Chondrocyte (in vitro differentiated cells): ENCODE measurements at places on chromosomes 7 and 10. TPM values are rescaled to one million over a fixed set of nuclear protein-coding genes. Genes with fewer than 3 reads are reported as not detected.

DNA sequence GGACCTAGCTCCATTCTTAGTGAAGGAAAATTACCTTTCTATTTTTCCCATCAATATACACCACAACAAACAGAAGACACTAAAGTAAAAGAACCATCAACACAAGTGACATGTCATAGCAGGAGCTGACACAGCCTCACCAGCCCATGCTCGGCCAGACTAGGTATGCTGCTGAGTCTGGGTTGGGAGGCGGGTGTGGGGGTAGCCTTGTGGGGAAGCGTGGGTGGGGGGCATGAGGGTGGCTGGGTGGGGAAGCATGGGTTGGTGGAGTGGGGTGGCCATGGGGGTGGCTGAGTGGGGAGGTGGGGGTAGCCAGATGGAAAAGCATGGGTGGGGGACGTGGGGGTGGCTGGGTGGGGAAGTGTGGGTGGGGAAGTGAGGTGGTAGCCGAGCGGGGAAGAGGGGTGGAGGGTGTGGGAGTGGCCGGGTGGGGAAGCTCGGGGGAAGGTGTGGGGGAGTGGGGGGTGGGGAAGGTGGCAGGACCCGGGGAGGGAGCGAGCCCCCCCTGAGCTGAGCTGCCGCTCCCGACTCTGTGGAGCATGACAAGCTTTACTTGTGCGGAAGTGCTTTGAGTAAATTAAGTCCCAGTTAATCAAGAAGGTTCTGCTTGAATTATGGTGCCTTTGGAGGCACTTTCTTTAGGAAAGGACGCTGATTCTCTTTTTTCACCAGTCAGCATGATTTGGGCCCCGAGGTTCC, 294.6 kb upstream of the ZNF32 start:
- no peak overlapping the region for H3K4me3 ChIP-seq
- no peaks in the 10 kb centered on the region for H3K27me3 ChIP-seq

DNA sequence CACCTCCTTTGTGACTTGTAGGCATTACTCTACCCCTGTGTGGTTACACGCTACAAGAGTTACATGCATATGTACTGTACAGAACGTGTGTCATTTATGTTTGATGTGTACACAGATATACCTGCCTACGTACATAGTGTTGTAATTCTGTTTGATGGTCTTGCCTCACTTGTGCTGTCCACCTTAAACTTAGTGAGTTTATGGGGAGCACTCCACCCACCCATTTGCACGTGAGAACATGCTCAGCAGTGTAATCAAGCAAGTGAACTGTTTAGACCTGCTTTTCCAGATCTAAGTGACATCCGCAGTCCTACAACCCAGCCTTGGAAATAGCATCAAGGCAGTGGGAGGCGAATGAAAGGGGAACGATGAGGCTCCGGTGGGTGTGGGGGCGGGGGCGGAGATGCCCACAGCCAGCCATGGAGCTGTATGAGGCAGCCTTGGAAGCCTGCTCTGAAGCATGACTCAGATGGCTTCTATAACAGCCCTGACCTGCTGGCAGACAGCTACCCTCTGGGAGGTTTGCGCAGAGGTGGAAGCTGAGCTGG, 52.1 kb downstream of the SUFU start:
- DNase-seq, result no peak
- H3K27ac ChIP-seq, result peak overlapping the region; percentile 93
- no peaks in the 10 kb centered on the region for H3K27me3 ChIP-seq
- peaks cover 10% of the 10 kb centered on the region for H3K4me1 ChIP-seq

DNA sequence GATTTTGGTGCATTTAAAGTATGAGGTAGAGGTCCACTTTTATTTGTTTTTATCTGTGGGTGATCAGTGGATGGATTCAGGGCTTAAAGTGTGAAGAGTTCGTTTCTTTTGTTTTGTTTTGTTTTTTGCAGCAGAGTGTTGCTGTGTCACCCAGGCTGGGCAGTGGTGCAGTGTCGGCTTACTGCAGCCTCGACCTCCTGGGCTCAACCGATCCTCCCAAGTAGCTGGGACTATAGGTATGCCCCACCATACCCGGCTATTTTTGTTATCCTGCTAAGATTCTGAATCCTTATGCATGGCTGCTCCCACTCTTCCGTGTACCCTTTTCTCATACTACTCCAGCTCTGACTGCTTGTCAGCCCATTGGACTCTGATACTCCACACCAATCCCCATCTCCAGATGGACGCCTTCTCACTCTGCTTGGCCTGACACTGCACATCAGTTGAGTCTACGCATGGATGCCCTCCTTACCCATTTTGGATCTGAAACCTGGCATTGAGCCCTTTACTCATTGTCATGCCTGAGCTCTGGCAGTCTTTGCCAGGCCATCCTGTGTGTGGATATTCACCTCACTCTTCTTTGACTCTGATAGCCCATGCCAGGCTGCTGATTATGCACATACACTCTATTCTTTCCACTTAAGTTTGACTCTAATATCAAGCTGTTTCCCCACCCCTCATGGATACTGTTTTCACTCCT, 119.5 kb downstream of the CCSER2 start:
- H3K4me3 ChIP-seq, result no peak overlapping the region
- H3K27ac ChIP-seq, result no peak overlapping the region
- no peaks in the 10 kb centered on the region for H3K4me1 ChIP-seq
- no peaks in the 10 kb centered on the region for H3K27me3 ChIP-seq
- no peak for DNase-seq

GRCh38 chr10:9023206-9023605, 968.7 kb downstream of the GATA3 start:
- peaks cover 15% of the 10 kb centered on the region for H3K27me3 ChIP-seq
- no peak for DNase-seq
- peaks cover 2% of the 10 kb centered on the region for H3K4me1 ChIP-seq
- no peak overlapping the region for H3K4me3 ChIP-seq

GRCh38 chr7:105452085-105452484, 63.4 kb upstream of the SRPK2 start:
- H3K36me3 ChIP-seq, result peaks cover 4% of the 10 kb centered on the region
- H3K27me3 ChIP-seq, result no peaks in the 10 kb centered on the region
- peaks cover 27% of the 10 kb centered on the region for H3K4me1 ChIP-seq
- no peak for DNase-seq
- no peak overlapping the region for H3K4me3 ChIP-seq

DNA sequence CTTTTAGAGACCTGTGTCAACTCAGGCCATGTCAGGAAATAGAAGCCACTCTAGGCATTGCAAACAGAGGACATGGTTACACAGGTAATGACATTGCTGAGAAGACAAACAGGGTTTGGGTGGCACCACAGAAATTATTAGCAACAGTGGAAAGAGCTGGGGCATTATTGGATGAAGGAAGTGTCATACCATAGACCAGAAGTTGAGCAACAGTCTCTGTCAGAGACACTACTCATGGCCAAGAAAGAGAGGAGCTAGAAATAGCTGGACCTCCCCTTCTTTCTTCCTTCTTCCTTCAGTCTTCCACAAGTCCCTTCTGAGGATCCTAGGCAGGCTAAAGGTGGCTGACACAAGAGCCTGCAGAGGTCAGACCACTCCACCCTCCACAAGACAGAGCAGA, 4.2 kb upstream of the LIPA start:
- no peak overlapping the region for H3K27ac ChIP-seq
- peaks cover 5% of the 10 kb centered on the region for H3K27me3 ChIP-seq
- no peak for DNase-seq
- H3K4me3 ChIP-seq, result no peak overlapping the region
- peaks cover 10% of the 10 kb centered on the region for H3K4me1 ChIP-seq

DNA sequence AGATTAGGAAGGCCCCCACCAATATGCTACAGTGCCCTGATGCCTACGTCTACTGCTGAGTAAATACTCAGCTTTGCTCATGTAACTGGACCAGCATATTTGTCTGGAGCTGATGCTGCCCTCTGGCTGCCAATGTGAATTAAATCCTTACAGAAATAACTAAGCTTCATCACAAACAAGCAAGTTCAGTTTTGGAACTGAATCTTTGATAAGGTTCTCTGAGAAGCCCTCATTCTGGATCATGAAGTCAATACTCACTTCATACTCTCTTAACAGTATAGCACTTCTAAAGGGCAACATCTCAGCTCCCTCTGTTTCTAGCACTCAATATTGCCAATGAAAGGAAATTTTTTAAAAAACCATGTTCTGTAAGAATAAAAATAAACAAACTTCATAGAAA, 246.7 kb downstream of the ETV1 start:
- H3K4me1 ChIP-seq, result peaks cover 10% of the 10 kb centered on the region
- no peaks in the 10 kb centered on the region for H3K36me3 ChIP-seq
- H3K27ac ChIP-seq, result no peak overlapping the region
- H3K27me3 ChIP-seq, result no peaks in the 10 kb centered on the region

GRCh38 chr7:600149-601035, 80.7 kb upstream of the PDGFA start:
- H3K4me3 ChIP-seq, result no peak overlapping the region
- DNase-seq, result peak; percentile 66

DNA sequence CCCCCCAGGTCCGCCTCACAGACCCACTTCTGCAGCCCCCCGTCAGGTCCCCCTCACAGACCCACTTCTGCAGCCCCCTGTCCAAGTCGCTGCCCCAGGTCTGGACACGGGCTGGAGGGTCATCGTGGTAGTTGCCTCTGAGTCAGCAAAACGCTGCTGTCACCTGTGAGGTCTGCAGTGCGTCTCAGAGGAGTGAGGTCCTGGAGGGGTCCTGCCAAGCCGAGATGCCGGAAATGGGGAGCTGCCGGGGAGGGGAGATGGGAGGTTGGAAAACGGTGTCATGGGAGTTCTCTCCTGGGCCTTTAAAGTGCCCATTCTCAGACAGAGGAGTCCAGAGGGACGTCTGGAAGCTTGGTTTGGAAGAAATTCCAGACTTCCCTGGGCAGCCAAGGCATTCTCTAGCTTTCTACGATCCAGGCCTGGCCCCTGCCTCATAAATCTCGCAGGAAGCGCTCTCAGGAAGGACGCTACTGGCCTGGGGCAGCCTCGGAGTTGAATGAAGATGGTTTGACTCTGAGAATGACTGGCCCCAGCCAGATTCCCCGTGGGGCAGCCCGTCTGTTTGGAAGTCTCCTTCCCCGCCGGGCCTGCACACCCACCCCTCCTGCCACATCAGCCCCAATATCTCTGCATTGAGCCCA, 38.7 kb downstream of the CALML3 start:
- H3K4me3 ChIP-seq, result peak overlapping the region; percentile 6
- H3K36me3 ChIP-seq, result no peaks in the 10 kb centered on the region
- peak overlapping the region; percentile 81 for H3K27ac ChIP-seq
- peak; percentile 87 for DNase-seq
- peaks cover 44% of the 10 kb centered on the region for H3K4me1 ChIP-seq
- H3K27me3 ChIP-seq, result no peaks in the 10 kb centered on the region

GRCh38 chr10:119241066-119241465, 33.7 kb downstream of the GRK5 start:
- H3K36me3 ChIP-seq, result no peaks in the 10 kb centered on the region
- H3K4me1 ChIP-seq, result peaks cover 25% of the 10 kb centered on the region
- no peaks in the 10 kb centered on the region for H3K27me3 ChIP-seq
- no peak overlapping the region for H3K27ac ChIP-seq
- H3K4me3 ChIP-seq, result no peak overlapping the region
- DNase-seq, result no peak

- H3K27ac ChIP-seq, result peak overlapping the region; percentile 97
- no peak overlapping the region for H3K4me3 ChIP-seq
- DNase-seq, result no peak
- peaks cover 40% of the 10 kb centered on the region for H3K4me1 ChIP-seq
Measured at GRCh38 chr10:93745408-93746065, 12.2 kb upstream of the LGI1 start.

GRCh38 chr10:28561531-28561930, 28.6 kb downstream of the WAC start:
- DNase-seq, result no peak
- H3K36me3 ChIP-seq, result peaks cover 14% of the 10 kb centered on the region
- no peak overlapping the region for H3K4me3 ChIP-seq
- no peaks in the 10 kb centered on the region for H3K27me3 ChIP-seq

- H3K36me3 ChIP-seq, result peaks cover 10% of the 10 kb centered on the region
- peaks cover 11% of the 10 kb centered on the region for H3K4me1 ChIP-seq
- DNase-seq, result no peak
- no peak overlapping the region for H3K4me3 ChIP-seq
- no peak overlapping the region for H3K27ac ChIP-seq
Measured at GRCh38 chr7:114988755-114989375, 67.0 kb downstream of the MDFIC start.

- peaks cover 2% of the 10 kb centered on the region for H3K36me3 ChIP-seq
- peak overlapping the region; percentile 91 for H3K27ac ChIP-seq
- H3K27me3 ChIP-seq, result no peaks in the 10 kb centered on the region
- no peak for DNase-seq
Measured at GRCh38 chr7:138890499-138891445, 90.4 kb downstream of the KIAA1549 start.

DNA sequence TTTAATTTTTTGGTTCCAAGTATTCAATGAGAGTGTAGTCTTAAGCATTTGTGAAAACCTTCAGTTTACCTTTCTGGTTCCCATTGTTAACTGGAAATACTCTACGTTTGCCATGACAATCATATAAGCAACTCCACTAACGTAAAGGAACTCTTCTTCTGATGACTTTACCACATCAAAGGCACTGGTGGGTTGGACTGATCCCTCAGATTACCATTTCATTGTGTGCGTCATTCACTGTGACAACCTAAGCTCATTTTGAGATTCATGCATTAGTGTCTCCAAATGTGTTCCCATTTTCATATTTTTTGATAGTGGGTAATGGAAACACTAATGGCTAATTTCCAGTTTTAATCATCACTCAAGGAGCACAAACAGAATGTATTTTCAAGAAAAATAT, 119.9 kb upstream of the COL1A2 start:
- H3K4me3 ChIP-seq, result no peak overlapping the region
- no peaks in the 10 kb centered on the region for H3K27me3 ChIP-seq
- DNase-seq, result no peak
- peaks cover 1% of the 10 kb centered on the region for H3K36me3 ChIP-seq

GRCh38 chr10:5291501-5292195, 73.1 kb upstream of the UCN3 start:
- DNase-seq, result no peak
- H3K27me3 ChIP-seq, result no peaks in the 10 kb centered on the region
- no peak overlapping the region for H3K4me3 ChIP-seq
- no peaks in the 10 kb centered on the region for H3K36me3 ChIP-seq
- no peak overlapping the region for H3K27ac ChIP-seq

DNA sequence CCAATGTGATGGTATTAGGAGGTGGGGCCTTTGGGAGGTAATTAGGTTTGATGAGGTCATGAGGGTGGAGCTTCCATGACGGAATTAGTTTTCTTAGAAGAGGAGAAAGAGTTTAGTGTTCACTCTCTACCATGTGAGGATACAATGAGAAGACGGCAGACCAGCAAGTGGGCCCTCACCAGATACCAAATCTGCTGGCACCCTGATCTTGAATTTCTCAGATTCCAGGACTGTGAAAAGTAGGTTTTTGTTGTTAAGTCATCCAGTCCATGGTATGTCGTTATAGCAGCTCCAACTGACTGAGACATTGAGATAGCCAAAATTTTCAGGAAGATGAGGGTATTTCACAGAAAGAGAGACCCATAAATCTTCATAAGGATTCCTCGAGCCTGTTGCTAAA, 3.6 kb upstream of the TMEM196 start:
- no peak overlapping the region for H3K27ac ChIP-seq
- H3K36me3 ChIP-seq, result no peaks in the 10 kb centered on the region
- H3K4me1 ChIP-seq, result peaks cover 14% of the 10 kb centered on the region
- H3K4me3 ChIP-seq, result no peak overlapping the region
- DNase-seq, result no peak

WDR86 gene
- total RNA-seq, result not detected in 3 replicates

AKR1D1 gene
- total RNA-seq, result not detected in 3 replicates

VPS37D gene
- total RNA-seq, result 4.9 to 6.6 TPM (median 6.2 TPM) in 3 replicates

OR2A5 gene
- total RNA-seq, result not detected in 3 replicates

DNAJC30 gene
- total RNA-seq, result 9.5 to 15.2 TPM (median 10.2 TPM) in 3 replicates

COBL gene
- 0.17 TPM in 1 of 3 replicates, not detected in the others for total RNA-seq
